Renal pelvis (tissue), 12 donors: ENCODE measurements at places on chromosomes 13 and 19. TPM values are rescaled to one million over a fixed set of nuclear protein-coding genes. Genes with fewer than 3 reads are reported as not detected.

DNA sequence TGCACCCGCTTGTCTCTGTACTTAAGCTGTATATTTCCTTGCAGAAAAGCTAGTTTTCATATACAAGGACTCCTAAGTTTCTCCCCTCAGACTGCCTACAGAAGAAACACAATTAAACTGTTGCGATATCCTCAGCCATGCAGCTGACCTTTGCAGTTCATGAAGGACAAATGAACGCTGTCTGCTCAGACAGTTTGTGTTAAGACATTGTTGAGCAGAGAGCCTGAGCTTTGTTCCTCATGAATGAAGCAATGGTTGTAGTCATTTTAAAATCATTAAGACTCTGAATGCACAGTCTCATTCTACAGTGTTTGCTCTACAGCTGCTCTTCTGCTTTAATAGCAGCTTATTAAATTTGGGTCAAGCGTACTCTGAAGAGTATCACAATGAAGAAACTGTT is 23.2 kb upstream of the MAB21L1 start:
- no peak for DNase-seq

DNA sequence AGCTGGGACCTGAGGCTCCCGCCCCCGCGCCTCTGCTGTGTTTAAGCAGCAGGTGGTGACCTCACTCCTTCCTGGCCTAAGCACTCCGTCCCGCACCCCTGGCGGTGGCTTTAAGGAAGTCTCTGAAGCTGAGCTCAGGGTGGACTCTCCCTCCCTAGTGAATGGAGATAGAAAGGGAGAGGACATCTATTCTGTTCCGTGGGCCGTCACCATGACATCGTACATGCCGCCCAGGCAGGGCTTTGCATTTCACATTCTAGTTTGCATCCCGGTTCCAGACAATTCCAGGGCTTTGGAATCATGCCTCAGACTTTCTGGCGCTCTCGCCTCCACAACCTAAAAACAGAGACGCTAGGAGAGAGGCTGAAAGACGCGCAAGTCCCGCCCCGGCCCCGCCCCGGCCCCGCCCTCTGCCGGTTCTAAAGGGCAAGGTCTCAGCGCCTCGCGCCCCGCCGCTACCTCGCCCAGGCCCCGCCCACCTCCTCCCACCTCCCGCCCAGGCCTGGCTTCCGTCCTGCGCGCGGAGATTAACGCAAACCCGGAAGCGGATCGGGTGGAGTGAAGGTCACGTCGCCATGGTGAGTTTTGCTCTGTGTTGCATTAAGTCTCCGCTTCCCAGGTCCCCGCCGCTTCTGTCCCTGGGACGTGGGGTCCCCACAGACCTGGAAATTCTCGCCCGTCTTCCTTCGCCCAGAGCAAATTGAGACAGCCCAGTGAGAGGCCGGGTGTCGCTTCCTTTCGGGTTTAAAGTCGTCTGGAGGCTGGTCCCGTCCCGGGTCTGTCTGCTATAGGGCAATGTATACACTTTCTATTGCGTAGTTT is at the start of gene ZNF808:
ZNF808 (plus strand) TSS at position 535 of the 822 bp plus-strand sequence. CDS start 15,617 bp downstream, outside the sequence.
- DNase-seq, result peak; percentile 92

DNA sequence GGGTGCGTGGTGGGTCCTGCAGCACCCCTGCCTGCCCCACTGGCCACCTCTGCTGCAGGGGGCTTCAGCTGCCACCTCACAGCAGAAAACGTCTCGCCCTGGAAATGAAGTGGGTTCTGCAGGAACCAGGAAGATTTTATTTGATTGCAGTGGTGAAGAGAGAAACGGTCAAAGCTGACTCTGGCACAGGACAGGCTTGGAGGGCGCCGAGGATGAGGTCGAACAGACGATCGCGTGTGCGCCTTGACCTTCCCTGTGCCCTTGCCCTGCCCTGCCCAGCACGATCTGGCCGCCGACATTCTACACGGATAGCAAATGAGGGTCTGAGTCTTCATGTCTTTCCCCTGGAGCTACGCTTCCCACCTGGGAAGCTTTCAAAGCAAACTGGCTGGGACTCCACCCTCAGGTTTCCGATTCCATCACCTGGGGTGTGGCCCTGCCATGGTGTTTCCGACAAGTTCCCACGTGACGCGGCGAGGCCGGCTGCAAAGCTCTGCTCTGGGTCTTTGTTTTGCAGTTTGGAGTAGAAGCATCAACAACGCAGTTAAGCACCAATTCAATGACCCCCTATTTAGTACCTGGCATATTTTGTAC is 50.3 kb upstream of the TUBGCP3 start:
- no peak for DNase-seq

- DNase-seq, result no peak
Observed at GRCh38 chr13:99827011-99827772, 144.4 kb downstream of the ZIC5 start.

DNA sequence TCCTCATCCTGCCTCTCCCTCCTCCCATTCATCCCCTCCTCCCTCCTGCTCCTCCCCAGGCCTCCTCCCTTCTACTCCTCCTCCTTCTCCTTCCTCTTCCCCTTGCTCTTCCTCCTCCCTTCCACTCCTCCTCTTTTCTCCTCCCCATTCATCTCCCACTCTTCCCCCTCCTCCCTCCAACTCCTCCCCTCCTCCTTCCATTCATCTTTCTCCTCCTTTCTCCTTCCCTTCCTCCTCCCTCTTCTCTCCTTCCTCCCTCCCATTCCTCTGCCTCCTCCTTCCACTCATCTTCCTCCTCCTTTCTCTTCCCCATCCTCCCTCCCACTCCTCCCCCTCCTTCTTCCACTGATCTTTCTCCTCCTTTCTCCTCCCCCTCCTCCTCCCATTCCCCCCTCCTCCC is 27.9 kb downstream of the NCAN start:
- no peak for DNase-seq

The KLF5 gene
- polyA plus RNA-seq, result 30.0 TPM
